ENCODE measurements at places on chromosomes 12 and 14. TPM values are rescaled to one million over a fixed set of nuclear protein-coding genes. Genes with fewer than 3 reads are reported as not detected.
A peak's percentile ranks its signal among the peaks of the same experiment; 100 is the strongest.

- H3K4me1 ChIP-seq, result peaks cover 29% of the 10 kb centered on the region
- no peaks in the 10 kb centered on the region for H3K27me3 ChIP-seq
- peak; percentile 54 for DNase-seq
Observed at GRCh38 chr12:106994579-106995220, 7.8 kb upstream of the MTERF2 start.

GRCh38 chr12:43653917-43654316, 101.9 kb upstream of the ADAMTS20 start:
- H3K27me3 ChIP-seq, result no peaks in the 10 kb centered on the region
- no peak for DNase-seq
- H3K27ac ChIP-seq, result no peak overlapping the region
- no peaks in the 10 kb centered on the region for H3K4me1 ChIP-seq
- H3K4me3 ChIP-seq, result no peak overlapping the region

Gene KLRC4
- not detected for total RNA-seq

DNA sequence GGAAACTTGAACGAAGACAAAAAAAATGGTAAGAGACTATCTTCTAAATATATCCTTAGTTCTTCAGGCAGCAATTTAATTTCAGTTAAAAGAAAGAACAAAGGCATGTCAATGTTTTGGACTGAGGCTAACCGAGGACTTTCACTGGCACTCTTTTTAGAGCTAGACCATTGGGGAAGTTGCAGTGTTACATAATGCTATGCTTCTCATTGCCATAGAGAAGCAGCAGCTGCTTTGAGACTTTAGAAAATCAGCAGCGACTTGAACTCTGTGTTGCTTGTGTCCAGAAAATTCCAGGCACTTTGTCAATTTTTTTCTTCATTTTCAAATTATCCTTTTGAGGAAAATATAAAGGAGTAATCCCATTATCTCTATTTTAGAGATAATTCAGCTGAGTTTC, 964.2 kb downstream of the NRXN3 start:
- H3K27ac ChIP-seq, result no peak overlapping the region
- no peaks in the 10 kb centered on the region for H3K27me3 ChIP-seq
- H3K4me3 ChIP-seq, result no peak overlapping the region
- H3K4me1 ChIP-seq, result no peaks in the 10 kb centered on the region
- no peak for DNase-seq

Gene PELI2
- total RNA-seq, result 4.8 TPM

Gene OAS1
- not detected for total RNA-seq

DNA sequence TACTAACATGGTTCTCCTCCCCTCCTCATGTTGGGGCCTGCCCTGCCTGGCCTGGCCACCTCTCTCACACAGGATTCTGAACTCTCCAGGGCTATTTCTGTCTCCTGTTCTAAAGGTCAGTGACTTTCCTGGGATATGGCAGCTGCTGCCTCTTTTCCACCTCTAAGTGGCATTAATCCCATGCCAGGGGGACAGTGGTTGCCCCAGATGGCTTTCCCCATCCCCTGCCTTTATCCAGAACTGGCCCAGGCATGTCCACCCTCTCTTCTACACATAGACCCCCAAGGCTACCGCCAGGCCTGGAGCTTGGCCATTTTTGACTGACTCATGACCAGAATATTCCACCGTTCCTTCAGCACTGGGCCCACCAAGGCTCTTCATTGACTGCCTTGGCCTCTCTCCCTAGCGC, 90.4 kb downstream of the IRF2BPL start:
- no peak overlapping the region for H3K4me3 ChIP-seq
- peak overlapping the region; percentile 92 for H3K27ac ChIP-seq
- no peaks in the 10 kb centered on the region for H3K27me3 ChIP-seq
- no peaks in the 10 kb centered on the region for H3K36me3 ChIP-seq
- H3K4me1 ChIP-seq, result peaks cover 31% of the 10 kb centered on the region

GRCh38 chr12:91316161-91316906, 133.7 kb upstream of the DCN start:
- H3K36me3 ChIP-seq, result no peaks in the 10 kb centered on the region
- H3K4me1 ChIP-seq, result peaks cover 16% of the 10 kb centered on the region
- no peak overlapping the region for H3K27ac ChIP-seq
- no peaks in the 10 kb centered on the region for H3K27me3 ChIP-seq
- H3K4me3 ChIP-seq, result no peak overlapping the region
- DNase-seq, result no peak

Gene DHRS2
- total RNA-seq, result 0.40 TPM

- no peaks in the 10 kb centered on the region for H3K4me1 ChIP-seq
- H3K4me3 ChIP-seq, result no peak overlapping the region
- H3K27ac ChIP-seq, result no peak overlapping the region
- peaks cover 4% of the 10 kb centered on the region for H3K27me3 ChIP-seq
Observed at GRCh38 chr12:72209086-72209485, 63.1 kb upstream of the TRHDE start.

DNA sequence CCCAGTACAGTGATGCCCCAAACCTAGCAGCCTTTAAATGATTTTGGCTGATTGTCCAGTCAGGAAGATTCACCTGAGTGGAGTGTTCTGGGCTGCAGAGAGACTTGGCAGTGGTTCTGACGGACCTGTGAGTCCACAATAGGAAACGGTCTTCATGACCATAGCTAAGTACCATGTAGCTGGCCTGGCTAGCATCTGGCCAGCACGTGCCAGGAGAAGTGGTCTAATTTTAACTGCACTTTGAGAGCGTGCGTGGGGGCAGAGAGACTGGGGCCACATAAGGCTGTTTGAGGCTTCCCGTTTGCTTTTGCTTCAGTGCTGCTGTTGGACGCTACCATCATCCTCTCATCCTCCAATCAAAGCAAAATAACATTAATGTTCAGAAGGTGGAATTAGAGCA, 54.7 kb downstream of the PPM1A start:
- no peak for DNase-seq
- H3K4me3 ChIP-seq, result no peak overlapping the region
- H3K36me3 ChIP-seq, result no peaks in the 10 kb centered on the region
- H3K4me1 ChIP-seq, result no peaks in the 10 kb centered on the region

DNA sequence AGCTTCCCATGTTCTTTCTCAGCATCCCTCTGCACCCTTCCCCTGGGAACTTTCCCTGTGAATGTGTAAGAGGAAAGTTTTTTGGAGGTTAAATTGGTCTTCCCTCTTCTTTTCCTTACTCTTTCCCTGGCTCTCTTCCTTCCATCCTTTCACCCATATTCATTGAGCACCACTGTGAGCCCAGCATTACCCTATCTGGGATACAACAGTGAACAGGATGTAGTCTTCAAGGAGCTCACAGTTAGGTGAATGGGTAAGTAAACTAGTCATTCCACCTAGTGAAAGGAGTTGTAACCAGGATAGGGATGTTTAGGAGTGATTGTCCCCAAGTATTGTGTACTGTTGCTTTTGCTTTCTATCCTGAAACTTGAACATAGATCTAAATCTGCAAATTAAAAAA, 123.8 kb downstream of the MYRFL start:
- H3K4me1 ChIP-seq, result no peaks in the 10 kb centered on the region
- no peak overlapping the region for H3K4me3 ChIP-seq
- H3K27ac ChIP-seq, result no peak overlapping the region
- peaks cover 3% of the 10 kb centered on the region for H3K27me3 ChIP-seq
